ENCODE measurements at places on chromosomes 7 and 10.

DNA sequence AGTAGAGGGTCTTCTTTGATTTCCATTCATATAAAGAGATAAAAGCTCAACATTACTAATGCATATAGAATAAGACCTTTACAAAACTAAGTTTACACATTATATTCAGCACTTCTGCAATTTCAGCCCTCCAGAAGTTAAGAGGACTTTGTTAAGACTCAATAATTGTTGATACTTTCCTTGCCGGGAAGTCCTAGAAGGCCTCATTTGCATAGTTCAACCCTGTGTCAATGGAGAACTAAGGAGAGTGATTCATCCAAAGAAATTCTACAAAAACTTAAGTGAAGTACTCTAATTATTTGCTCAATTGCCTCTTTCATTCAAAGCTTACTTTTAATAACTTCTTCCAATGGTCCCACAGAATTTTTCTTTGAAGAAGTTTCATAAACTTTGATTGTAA is 1060.3 kb upstream of the CELF2 start:
- no peak for DNase-seq

GRCh38 chr10:94963901-94964300 is 25.4 kb downstream of the CYP2C9 start:
- DNase-seq, result no peak

- DNase-seq, result no peak
Measured at GRCh38 chr7:25933921-25934320, 218.1 kb upstream of the NFE2L3 start.

- DNase-seq, result no peak
Measured at GRCh38 chr7:92767437-92767836, 68.9 kb downstream of the CDK6 start.

DNA sequence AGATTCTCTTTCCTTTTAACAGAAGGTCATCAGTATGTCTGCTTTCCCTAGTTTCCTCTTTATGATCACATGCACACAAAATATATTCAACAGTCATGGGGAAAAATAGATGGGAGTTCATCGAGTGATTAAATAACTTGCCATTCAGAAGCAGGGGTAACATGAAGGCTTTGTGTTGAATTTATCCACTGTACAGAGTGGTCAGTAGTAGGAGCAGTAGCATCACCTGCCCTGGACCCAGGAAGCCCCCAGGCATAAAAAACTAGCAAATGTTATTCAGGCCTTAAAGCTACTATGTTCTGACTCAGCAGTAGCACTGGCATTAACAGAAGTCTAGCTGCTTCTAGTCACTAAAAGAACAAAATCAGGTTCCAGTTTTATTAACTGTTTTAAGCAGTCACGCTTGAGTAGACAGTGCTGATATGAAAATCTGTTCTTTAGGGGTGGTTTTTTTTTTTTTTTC is 31.4 kb upstream of the FAM133B start:
- DNase-seq, result no peak

GRCh38 chr10:93992400-93993030 is 1.2 kb upstream of the PLCE1 start:
- DNase-seq, result no peak

- no peak for DNase-seq
Measured at GRCh38 chr7:108225531-108226181, 95.5 kb upstream of the LAMB4 start.

DNA sequence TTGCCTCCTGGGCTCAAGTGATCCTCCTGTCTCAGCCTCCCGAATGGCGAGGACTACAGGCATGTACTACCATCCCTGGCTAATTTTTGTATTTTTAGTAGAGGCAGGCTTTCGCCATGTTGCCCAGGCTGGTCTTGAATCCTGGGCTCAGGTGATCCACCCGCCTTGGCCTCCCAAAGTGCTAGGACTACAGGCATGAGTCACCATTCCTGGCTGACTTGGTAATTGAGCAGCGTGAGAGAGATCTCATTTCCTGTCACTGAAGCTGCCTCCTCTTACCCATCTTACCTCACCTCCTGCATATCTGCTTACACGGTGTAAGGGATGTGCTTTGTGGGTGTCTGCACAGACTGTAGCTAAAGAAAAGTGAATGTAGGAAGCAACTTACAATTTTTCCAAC is 9.7 kb downstream of the IFIT3 start:
- DNase-seq, result no peak

- DNase-seq, result peak; percentile 21
Measured at GRCh38 chr10:15122477-15123030, 25.4 kb downstream of the RPP38 start.

DNA sequence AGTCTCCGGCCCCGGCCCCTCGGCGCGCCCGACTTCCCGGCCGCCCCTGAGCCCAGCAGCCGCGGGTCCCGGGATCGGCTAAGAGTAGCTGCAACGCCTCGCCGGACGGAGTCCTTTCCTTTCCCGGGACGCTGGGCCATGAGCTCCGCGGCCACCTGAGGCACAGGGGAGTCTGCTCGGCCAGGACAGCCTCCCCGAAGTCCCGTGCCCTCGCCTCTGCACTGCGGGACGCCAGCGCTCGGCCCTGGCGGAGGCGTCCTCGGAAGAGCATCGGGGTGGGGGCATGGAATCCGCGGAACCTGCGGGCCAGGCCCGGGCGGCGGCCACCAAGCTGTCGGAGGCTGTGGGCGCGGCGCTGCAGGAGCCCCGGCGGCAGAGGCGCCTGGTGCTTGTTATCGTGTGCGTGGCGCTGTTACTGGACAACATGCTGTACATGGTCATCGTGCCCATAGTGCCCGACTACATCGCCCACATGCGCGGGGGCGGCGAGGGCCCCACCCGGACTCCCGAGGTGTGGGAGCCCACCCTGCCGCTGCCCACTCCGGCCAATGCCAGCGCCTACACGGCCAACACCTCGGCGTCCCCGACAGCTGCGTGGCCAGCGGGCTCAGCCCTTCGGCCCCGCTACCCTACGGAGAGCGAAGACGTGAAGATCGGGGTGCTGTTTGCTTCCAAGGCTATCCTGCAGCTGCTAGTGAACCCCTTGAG is 502 bp downstream of the SLC18A3 start:
- DNase-seq, result no peak

- no peak for DNase-seq
Measured at GRCh38 chr7:155683098-155683497, 38.6 kb downstream of the RBM33 start.

GRCh38 chr7:4690953-4691856 is 9.1 kb downstream of the FOXK1 start:
- no peak for DNase-seq

DNA sequence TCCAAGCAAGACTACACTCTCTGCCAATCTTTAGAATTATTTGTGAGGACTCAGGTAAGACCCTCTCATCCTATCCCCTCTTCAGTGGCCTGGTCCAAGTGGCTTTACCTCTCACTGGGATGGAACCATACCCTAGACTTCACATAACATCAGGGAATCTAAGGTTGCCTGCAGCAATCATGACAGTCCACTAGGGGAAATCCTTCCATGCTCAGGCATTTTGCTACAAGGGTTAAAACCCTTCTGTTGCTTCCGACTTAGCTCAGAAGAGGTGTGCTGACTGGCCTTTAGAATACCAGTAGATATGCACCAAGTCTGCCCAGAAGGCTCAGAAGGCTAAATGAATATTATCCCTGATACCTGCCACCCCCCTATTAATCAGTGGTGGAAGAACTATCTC is 24.9 kb upstream of the NPS start:
- no peak for DNase-seq

GRCh38 chr10:132978542-132978941 is 36.2 kb upstream of the CFAP46 start:
- DNase-seq, result no peak

DNA sequence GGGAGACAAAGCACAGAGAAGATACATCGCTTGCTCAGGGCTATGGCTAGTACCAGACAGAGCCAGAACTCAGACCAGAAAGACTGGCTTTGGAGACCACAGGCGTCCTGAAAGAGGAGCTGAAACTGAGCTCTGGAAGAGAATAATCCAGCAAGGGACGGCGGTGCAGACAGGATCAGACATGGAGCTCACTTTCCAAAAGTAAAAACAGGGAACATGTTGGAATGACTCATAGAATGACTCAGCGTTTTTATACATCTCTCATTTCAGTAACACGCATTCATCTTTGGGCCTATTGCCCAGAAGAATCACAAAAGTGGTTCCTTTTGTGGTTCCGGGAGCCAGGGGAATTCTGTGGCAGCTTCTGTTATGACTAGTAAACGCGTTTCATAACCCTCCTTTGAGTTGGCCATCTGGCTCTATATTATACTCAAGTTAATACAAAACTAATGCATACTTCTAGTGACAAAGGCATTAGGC is 37.2 kb downstream of the PLEKHS1 start:
- no peak for DNase-seq

DNA sequence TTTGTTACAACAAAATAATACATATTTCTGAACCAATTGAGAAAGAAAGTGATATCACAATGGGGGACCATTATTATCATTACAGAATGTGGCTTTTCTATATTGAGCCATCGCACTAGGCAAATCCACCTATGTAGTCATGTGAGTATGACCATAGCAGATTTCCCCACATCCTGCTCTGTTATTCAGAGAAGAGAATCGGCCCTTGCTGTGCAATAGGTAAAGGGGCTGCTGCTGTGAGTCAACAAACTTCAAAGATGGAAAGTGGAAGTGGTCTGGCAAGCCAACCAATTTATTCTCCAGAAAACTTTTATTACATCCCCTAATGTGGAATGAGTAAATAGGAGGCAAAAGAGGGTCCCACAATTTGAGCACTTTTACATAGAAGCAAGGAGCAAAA is 573.4 kb downstream of the ETV1 start:
- no peak for DNase-seq

DNA sequence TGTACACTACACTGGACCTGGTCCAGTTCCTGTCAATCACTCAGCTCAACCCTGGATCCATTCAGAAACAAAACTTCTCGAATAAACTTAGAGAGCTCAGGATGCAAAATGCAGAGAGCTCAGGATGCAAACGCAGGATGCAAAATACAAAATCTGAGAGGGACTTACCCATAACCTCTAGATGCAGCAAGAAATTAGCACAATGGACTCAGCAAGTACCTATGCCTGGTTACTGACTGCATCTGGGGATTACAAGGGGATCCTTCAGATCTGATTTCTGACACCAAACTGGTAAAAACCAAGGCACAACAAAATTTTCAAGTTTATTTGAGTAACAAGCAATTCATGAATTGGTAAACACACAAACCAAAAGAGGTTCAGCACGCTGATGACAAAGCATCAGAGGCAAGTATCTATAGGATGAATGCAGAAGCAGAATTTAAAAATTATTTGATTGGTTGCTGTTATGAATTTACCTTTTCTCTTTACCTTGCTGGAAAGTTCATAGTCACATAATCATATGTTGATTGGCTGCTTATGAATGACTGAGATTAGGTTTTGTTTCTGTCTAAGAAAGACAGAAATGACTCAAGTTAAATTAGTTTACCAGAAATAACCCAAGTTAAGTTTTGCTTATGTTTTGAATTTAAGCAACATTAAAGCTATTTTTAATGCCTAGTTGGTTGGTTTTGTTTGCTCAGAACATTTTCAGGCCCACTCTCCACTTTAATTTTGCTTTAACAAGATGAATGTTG is 11.4 kb downstream of the GIMAP6 start:
- no peak for DNase-seq

- no peak for DNase-seq
Measured at GRCh38 chr10:110562348-110562747, 5.1 kb upstream of the SMC3 start.

DNA sequence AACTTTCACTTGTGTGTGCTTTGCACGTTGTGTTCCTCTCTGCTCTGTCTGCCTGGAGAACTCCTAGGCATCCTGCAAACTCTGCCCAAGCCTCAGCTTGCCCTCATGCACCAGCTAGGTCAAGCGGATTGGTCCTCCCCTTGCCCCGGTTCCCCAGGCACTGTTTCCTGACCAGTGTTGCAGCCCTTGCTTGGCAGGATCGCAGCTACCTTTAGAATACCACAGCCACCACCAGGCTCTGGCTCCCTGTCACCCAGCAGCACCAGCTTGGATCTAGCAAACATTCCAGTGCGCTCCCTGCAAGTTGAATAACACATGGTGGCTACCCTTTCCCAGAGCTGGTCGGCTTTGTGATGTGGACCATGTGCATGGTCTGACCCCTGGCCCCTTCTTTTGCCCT is 19.0 kb downstream of the ZMIZ1 start:
- DNase-seq, result no peak

- no peak for DNase-seq
Measured at GRCh38 chr7:116963234-116963633, 9.9 kb downstream of the ST7 start.

GRCh38 chr7:140928491-140929309 is 4.0 kb upstream of the BRAF start:
- DNase-seq, result no peak

DNA sequence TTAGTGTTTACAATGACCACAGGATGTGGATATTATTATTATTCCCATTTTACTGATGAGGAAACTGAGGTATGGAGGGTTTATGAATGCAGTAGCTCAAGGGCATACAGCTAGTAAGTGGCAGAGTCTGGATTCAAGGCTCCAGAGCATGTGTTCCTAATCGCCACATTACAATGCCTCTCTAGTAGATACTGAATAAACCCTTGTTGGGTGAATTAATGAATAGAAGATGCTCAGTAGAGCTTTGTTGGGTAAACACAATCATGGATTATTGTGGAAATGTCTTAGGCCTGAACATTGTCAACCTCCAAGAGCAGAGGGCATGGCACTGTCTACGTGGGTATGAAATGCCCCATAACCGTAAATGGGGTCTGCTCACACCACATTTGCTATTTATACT is 545.3 kb downstream of the LRMDA start:
- DNase-seq, result no peak

All from stimulated activated naive CD8-positive, alpha-beta T cell treated with anti-CD3 and anti-CD28 coated beads, Interleukin-15, amount 100 ng/mL, for 72 hours (primary cell).